Activated CD4-positive, alpha-beta T cell treated with anti-CD3 and anti-CD28 coated beads, Interleukin-2, amount 10 ng/mL, durations not matched to agents 24 days and 14 days (primary cell): ENCODE measurements at places on chromosomes 11 and 22.

DNA sequence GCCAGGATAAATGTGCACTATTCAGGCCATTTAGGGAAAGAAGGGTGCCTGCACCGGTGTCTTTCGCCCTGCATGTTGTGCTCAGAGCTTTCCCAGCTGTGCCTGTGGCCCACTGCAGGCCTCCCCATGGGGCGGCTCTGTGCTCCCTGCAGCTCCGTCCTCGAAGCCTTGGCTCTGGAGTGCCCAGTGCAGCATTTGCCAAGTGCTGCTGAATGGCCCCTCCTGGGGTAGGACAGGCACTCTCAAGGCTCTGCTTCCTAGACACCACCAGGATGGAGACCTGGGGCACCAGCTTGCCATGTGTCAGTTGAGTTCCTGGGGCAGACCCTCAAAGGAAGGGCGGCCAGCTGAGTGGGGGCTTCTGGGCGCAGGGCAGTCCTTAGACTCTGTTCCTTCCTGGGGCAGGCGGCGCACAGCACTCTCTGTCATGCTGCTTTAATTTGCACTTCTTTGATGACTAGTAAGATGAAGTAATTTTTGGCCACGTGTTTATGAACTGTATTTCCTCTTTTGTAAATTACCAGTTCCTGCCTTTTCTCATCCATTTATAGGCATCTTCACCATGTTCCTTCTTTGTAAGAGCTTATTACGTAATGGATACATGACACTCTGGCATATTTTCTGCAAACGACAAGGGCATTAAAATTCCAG, 32.1 kb upstream of the GNB1L start:
- peak; percentile 71 for DNase-seq

DNA sequence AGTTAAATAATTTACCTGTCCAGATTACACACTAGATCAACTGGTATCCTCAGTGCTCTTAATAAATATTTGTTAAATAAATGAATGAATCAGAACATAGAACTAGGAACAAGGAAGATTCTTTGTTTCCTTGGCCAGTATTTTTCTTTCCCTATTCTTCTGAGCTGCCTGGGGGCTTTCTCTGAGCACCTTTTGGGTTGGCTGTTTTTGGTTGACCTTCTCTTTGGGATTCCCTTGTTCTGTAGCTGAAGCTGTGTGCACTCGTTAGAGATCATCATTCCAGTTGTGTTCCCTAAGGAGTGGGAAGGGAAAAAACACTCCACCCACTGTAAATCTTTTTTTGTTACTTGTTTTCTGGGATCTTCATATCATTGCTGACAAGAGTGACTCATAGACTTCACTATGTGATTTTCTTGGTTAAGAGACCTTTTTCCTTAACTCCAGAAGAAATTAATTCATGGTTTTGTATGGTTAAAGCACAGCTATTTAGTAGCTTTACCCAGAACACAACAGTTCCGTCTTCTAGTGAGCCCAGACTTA, 84.3 kb downstream of the STIM1 start:
- no peak for DNase-seq

DNA sequence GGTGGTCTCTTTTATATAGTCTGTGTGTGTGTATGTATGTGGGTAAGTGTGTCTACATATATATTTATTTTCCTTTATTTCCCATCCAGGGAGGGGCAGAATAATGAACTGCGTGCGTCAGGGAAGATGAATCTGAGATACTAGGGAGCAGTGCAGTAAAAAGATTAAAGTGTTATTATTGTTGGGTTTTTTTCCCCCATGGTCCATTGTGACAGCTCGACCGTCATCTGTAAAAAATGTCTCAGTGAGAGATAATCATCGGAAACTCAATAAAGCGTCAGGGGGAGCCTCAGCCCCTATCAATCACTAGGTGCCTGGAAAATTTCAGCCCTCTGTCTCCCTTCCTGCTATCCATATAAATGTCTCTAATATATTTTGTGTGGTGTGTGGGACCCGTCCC, 64.6 kb downstream of the CLPB start:
- no peak for DNase-seq

GRCh38 chr11:85423316-85423715, 203.8 kb downstream of the DLG2 start:
- no peak for DNase-seq

- no peak for DNase-seq
Measured at GRCh38 chr22:39729141-39729934, 158.8 kb downstream of the CACNA1I start.
